ENCODE measurements at places on chromosomes 1 and 21. TPM values are rescaled to one million over a fixed set of nuclear protein-coding genes. Genes with fewer than 3 reads are reported as not detected.

GRCh38 chr1:193438312-193438711 lies 251.9 kb upstream of the B3GALT2 start:
- no peak for DNase-seq

GRCh38 chr1:216935901-216936300 lies 212.7 kb upstream of the ESRRG start:
- no peak for DNase-seq

- no peak for DNase-seq
These were observed 4.7 kb downstream of the AMY2B start for GRCh38 chr1:103576065-103576464.

DNA sequence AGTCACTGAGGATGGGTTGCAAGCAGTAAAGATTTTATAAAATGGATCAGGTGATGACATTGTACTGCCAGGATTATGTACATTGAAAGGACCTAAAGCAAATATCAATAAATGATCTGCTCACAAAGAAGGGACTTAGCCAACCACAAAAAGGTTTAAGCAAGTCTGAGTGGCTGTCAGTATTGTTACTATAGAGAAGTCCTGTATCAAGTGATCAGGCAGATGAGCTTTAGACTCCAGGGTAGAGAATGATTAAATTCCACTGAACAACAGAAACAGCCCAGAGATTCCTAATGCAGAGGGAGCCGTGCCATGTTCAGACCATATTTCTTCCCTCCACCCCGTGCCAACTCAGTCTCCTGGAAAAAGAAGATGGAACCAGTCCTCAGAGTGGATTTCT lies 138.9 kb downstream of the SETD4 start:
- DNase-seq = no peak

- no peak for DNase-seq
These were observed 204.5 kb downstream of the TM2D1 start for GRCh38 chr1:61520401-61520800.

- DNase-seq = no peak
These were observed 4.0 kb upstream of the LAPTM5 start for GRCh38 chr1:30761381-30762151.

GRCh38 chr1:44650159-44650831 lies 24.0 kb downstream of the TMEM53 start:
- no peak for DNase-seq

DNA sequence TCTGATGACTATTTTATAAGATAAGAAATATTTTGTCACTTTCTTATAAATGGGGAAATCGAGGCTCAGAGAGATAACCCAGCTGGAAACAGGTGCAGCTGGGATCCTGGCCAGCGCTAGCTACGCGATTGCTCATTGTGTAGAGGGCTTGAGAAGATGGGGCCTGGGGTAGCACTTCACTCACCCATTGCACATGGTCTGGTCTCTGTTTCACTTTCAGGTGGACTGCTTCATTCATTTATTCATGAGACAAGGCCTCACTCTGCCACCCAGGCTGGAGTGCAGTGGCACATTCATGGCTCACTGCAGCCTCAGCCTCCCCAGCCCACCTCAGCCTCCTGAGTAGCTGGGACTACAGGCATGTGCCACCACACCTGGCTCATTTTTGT lies 23.8 kb downstream of the UBE4B start:
- DNase-seq = no peak

GRCh38 chr1:157519451-157519850 lies 32.9 kb downstream of the FCRL5 start:
- DNase-seq = no peak

DNA sequence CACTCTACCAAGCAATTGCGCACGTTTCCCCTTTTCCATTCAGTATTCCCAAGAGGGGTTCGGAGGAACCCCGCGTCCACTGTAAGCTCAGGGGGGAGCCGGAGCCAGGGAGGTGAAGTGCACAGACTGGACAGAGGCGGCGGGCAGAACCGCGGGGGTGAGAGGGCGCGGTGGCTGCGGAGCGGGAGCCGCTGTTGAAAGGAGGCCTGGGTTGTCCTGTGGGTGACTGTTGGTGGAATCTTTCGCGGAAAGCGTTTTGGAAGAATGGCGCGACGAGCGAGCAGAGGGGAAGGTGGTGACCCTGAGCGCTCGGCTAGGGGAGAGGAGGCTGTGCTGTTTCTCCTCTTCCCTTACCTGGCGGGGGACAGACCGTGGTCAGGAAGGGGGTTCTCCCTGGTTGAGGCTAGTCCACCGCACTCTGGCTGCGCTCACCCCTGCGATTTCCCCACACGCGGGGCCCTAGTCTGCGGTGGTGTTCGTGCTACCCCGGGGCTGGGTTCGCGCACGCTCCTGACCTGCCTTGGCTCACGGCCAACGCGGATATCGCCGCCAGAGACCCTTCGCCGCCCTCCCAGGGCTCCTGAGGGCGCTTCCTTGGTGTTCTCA lies 92.8 kb downstream of the PRKAB2 start:
- peak; percentile 14 for DNase-seq

DNA sequence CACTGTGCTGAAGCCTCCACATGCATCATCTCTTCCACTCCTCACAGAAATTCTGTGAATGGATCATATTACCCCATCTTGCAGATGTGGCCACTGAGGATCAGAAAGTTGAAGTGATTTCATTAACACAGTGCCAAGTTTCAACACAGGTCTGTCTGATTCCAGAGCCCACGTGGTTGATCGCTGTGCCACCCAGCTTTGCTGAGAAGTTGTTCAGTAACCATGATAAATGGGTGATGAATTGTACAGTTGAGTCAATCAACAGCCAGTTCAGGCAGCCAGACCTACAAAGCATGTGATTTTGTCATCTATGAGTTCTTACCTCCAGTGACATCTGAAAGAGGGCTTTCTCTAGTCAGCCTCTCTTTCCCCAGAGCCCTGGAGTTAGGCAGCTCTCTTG lies 61.8 kb upstream of the GRHL3 start:
- DNase-seq = no peak

DNA sequence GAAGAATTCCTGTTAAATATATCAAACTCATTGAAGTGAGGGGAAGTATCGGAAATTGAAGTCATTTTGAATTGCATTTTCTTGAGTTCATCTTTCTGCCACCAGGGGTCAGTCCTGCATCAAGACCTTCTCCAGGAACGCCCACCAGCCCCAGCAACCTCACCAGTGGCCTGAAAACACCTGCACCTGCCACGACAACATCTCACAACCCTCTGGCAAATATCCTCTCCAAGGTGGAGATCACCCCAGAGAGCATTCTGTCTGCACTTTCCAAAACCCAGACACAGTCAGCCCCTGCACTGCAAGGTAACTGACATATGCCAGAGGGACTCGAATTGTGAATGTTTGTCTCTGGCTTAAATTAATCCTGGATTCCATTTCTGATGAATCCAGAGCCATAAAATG lies 22.8 kb upstream of the TARS2 start:
- peak; percentile 59 for DNase-seq

- DNase-seq = no peak
These were observed 16.7 kb downstream of the SERPINC1 start for GRCh38 chr1:173900427-173900826.

- no peak for DNase-seq
These were observed 39.0 kb downstream of the GALNT2 start for GRCh38 chr1:230105754-230106625.

DNA sequence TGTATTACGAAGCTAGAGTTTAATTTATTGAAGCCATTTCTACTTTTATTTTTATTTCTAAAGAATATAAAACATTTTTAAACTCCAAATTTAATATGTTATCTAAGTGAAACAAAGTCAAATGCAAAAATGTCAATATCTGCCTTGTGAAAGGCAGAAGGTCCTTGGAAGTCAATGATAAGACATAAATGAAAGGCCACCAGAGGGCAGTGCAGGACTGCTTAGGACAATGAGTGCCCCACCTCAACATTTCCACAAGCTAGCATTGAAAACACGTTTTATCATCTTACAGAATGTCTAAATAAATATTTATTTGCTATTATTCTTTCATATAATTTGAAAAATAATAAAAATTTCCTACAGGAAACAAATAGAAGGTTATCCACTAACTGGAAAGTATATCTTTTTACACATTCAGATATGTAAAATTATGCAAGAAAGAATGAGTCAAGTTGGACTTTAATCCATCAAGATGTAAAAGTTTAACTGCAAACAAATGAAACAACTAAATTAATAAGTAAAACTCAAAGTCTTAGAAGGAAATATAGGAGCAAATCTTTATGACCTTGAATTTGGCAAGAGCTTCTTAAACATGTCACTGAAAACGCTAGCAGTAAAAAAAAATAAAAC lies 140.1 kb upstream of the FMN2 start:
- peak; percentile 83 for DNase-seq

DNA sequence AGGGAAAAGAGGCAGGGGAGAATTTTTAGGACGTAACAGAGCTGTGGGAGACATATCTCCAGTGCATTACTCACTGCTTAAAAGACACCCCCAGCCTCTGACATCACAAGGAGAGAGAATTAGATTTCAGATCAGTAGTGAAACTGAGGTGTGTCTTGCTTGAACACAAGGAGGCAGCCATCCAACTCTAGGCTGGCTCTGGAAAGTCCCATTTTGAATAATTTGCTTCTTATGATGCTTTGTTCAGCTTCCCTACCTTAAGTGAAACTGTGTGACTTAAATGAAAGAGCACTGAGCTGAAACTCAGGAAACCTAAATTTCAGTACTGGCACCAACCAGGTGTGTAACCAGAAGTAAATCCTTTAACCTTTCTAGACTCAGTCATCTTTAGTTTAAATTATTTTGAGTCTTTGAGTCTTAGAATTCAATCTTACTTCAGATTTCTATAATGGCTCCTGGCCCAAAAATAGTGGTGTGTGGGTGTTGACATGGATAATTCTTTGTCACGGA lies 251.6 kb upstream of the SGIP1 start:
- DNase-seq = no peak

GRCh38 chr1:42017259-42017658 lies 98.5 kb upstream of the HIVEP3 start:
- no peak for DNase-seq

DNA sequence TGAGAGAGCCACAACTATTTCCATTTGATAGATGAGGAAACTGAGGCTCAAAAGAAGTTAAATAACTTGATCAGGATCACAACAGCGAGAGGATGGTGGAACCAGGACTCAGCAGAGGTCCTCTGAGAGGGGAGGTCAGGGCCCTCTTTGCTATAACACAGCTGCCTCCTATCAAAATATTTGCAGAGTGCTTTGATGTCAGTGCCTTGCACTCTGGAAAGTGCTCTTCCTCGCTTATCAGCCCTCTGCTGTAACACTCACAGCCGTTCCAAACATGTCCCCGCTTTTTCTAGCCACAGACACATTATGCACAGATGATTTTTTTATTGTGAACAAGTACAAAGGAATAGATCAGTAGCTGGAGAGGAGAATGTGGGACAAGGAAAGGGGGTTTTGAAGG lies 71.8 kb upstream of the ARHGAP29 start:
- DNase-seq = no peak

DNA sequence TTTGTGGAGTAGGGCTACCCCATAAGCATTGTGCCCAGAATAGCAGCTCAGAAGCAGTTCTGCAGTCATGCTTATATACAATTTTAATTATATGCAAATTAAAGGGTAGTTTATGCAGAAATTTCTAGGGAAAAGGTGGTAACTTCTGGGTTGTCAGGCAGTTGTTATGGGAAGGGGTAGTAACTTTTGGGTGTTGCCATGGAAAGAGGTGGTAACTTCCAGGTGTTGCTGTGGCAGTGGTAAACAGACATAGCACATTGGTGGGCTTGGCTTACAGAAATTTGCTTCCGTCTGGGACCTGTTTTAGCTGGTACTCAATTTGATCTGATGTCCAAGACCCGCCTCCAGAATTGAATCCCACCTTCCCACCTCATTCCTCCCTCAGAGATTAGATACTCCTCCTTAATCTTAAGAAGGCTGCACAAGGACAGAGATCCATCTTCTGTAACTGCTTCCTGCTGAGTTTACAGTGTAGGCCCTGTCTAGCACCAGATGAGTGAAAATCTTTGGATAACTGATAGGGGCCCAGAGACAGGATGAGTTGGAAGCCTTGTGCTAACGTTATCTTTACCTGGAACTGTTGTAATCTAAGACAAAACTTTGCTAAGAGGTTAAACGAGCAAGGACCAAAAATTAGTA lies 26.7 kb downstream of the SUCO start:
- DNase-seq = no peak

ACBD6 gene
- polyA plus RNA-seq = 30.9 TPM

ITLN2 gene
- polyA plus RNA-seq = 0.88 TPM

RAB42 gene
- 0.32 TPM for polyA plus RNA-seq

TRIM63 gene
- polyA plus RNA-seq = 3.3 TPM

MTMR11 gene
- polyA plus RNA-seq = 21.6 TPM

Measured in kidney (tissue), 22 donors.